Omental fat pad (tissue), 4 donors: ENCODE measurements at places on chromosomes 5 and 9.

GRCh38 chr5:53397845-53398244 is 82.6 kb upstream of the FST start:
- no peak for DNase-seq

- DNase-seq: no peak
Observed at GRCh38 chr9:95307538-95307937, 10.0 kb downstream of the FANCC start.

DNA sequence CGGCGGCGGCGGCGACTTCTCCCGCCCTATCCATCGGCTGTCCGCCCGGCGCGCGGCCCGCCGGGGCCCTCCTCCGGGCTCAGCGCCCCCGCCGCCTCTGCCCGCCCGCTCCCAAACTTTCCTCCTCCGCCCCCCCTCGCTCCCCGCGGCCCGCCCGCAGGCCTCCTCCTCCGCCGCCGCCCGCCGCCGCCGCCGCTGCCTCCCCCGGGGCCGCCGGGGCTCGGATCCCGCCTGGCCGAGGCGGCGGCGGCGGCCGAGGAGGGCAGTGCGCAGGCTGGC is 460 bp upstream of the PBX3 start:
- no peak for DNase-seq

DNA sequence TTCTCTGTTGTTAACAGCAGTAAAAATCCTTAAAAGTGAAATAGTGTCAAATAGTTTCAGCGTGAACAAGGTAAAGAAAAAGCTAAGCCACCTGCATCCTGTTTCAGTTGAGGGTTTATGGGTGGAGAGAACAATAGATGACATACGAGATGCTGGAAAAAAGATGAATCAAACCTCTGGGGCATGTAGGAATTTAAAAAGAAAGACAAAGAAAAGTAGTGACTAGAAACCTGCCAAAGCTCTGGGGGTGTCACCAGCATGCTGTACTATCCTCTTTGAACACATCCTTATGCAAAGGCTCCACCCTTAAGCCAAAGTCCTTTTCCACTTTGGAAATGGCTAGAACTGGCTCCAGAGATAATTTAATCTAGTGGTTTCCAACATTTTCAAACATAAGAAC is 22.2 kb downstream of the SCAI start:
- DNase-seq: no peak
